Vagina (tissue), 2 donors: ENCODE measurements at places on chromosomes 1 and 21. TPM values are rescaled to one million over a fixed set of nuclear protein-coding genes. Genes with fewer than 3 reads are reported as not detected.

The PDPN gene
- total RNA-seq, result 43.7 TPM

GRCh38 chr1:62138029-62138428 is 56.6 kb upstream of the L1TD1 start:
- DNase-seq, result no peak

GRCh38 chr1:44537956-44538355 is 132.9 kb downstream of the RNF220 start:
- no peak for DNase-seq

DNA sequence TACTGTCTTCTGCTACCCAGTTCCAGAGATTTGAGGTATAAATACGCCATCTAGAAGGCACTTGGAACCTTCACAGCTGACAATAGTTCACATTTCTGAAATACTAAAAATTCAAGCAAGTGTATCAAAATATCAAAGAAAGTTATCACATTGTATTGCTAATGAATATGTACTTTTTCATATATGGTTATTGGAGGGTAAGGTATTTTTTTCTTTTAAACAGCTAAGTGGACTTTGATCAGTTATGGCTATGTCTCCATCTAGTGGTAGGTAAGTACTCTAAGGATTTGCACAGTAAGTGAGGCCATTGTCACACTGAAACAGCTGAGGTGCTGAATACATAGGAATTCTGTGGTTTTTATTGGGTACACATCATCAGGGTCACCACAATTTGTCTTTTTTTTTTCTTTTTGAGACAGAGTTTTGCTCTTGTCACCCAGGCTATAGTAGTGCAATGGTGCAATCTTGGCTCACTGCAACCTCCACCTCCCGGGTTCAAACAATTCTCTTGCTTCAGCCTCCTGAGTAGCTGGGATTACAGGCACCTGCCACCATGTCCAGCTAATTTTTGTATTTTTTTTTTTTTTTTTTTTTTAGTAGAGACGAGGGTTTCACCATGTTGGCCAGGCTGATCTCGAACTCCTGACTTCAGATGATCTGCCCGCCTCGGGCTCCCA is 49.1 kb upstream of the CR2 start:
- DNase-seq, result no peak

- no peak for DNase-seq
Measured at GRCh38 chr1:43043695-43044094, 85.0 kb upstream of the SLC2A1 start.
